Uterus (tissue), 4 donors: ENCODE measurements at places on chromosomes 7 and 10.
A peak's percentile ranks its signal among the peaks of the same experiment; 100 is the strongest.

- no peak for DNase-seq
These were observed 7.5 kb upstream of the LRRN3 start for GRCh38 chr7:111083413-111083812.

GRCh38 chr7:154918741-154919140 is 84.2 kb downstream of the PAXIP1 start:
- no peak for DNase-seq

- no peak for DNase-seq
These were observed 103.9 kb upstream of the THSD7A start for GRCh38 chr7:11935905-11936304.

DNA sequence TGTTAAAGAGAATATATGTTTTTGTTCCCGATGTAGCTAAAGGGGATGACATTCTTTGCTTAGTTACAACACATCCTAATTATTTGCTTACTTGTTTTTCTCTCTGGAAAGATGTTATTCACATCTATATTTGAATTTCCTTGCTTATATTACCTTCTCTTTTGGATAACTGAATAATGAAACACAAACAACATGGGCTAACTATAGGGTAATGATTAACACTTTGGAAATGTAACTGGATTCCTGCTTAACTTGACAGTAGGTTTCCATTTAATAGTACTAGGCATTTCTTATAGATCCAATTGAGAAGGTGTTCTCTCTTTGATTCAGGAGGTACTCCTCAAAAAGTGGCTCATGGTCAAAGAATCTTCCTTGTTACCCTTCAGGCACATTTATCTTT is 141.1 kb downstream of the CCSER2 start:
- DNase-seq, result no peak

GRCh38 chr10:49571388-49571787 is 32.5 kb upstream of the ERCC6 start:
- no peak for DNase-seq

- peak; percentile 25 for DNase-seq
These were observed 1.7 kb downstream of the CDK6 start for GRCh38 chr7:92834507-92835260.

DNA sequence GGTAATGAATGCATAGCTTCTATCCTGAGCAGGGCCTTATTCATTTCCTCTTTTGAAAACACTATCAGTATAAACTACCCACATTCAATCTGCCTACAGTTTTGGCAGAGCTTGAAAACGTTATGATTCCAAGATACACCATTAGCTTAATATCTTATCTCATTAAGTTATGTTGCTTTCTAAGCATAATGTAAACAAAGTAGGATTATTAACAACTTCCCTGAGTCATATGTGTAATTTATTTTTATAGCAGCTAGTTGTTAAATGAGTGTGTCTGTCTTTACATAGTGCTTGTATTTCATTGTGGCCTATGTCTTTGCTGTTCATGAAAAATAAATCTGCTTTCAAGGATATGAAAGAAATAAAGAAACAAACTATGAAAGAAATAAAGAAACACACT is 106.2 kb upstream of the DLX6 start:
- DNase-seq, result no peak

- no peak for DNase-seq
These were observed at the start of gene IRF5 for GRCh38 chr7:128937647-128938543. Gene IRF5 (plus strand): TSS chr7:128937927. CDS start chr7:128942082, 4,155 bp downstream.

GRCh38 chr10:19958787-19959186 is 142.6 kb downstream of the PLXDC2 start:
- DNase-seq, result no peak

- DNase-seq, result no peak
These were observed 153.0 kb downstream of the GNAI1 start for GRCh38 chr7:80287400-80288174.
